Glutamatergic neuron (in vitro differentiated cells): ENCODE measurements at places on chromosomes 2 and 18. TPM values are rescaled to one million over a fixed set of nuclear protein-coding genes. Genes with fewer than 3 reads are reported as not detected.

The HRH4 gene
- not detected for total RNA-seq

- no peak for DNase-seq
These were observed 12.6 kb downstream of the GNLY start for GRCh38 chr2:85706599-85707296.

GRCh38 chr2:172172513-172173173 lies 69.9 kb upstream of the DLX2 start:
- peak; percentile 82 for DNase-seq

GRCh38 chr2:18831916-18832510 lies 242.6 kb upstream of the NT5C1B start:
- no peak for DNase-seq

GRCh38 chr18:7666195-7666776 lies 99.2 kb downstream of the PTPRM start:
- DNase-seq = no peak

- DNase-seq = no peak
These were observed 970.2 kb upstream of the PIK3C3 start for GRCh38 chr18:40984856-40985255.

DNA sequence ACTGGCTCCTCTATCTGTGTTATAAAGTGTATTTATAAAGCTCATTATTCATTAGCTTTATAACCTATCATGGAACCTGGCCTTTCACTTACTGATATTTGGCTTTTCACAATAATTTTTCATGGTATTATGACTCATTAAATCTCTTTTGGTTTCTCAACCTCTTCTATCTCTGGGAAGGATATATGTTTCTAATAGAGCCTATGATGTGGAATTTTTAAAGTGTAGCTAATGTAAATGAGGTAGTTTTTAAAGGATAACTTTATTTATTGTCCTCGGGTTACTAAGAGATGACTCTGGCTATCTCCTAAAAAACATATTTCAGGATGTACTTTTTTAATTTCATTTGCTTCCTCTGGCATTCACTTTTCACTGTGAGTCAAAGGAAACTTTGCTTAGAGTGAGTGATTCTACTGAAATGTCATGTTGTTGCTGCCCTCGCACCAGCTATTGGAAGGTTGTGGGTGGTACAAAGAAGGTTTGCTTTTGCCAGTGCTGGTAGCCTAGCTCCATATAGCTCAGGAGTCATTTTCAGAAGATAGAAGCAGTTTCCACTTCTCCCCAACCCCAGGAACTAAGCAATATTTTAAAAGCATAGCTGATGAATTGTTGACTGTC lies 85.2 kb upstream of the RPE start:
- DNase-seq = no peak

DNA sequence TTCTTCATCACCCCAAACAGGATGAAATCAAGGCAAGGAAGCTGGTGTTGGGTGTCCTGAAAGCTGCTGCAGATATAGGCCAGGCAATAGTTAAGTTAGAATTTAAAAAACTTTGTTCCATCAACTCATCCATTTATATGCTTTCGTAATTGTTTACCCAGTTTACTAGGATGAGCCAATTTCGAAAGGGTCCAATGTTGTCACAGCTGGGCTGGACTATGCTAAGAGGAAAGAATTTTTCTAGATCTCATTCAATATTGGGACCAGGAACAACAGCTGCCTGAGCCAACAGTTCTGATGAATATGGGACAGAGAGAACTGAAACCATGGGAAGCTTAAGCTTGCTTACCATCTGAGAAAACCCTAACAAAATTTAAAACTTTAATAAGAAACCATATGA lies 21.6 kb upstream of the SP3 start:
- no peak for DNase-seq

- DNase-seq = no peak
These were observed 647.9 kb downstream of the PLCL1 start for GRCh38 chr2:198452327-198452726.

- no peak for DNase-seq
These were observed 606 bp downstream of the GAL3ST2 start for GRCh38 chr2:241777170-241777685.
